SHP77 (cell line): ENCODE measurements at places on chromosomes 6 and 20.

DNA sequence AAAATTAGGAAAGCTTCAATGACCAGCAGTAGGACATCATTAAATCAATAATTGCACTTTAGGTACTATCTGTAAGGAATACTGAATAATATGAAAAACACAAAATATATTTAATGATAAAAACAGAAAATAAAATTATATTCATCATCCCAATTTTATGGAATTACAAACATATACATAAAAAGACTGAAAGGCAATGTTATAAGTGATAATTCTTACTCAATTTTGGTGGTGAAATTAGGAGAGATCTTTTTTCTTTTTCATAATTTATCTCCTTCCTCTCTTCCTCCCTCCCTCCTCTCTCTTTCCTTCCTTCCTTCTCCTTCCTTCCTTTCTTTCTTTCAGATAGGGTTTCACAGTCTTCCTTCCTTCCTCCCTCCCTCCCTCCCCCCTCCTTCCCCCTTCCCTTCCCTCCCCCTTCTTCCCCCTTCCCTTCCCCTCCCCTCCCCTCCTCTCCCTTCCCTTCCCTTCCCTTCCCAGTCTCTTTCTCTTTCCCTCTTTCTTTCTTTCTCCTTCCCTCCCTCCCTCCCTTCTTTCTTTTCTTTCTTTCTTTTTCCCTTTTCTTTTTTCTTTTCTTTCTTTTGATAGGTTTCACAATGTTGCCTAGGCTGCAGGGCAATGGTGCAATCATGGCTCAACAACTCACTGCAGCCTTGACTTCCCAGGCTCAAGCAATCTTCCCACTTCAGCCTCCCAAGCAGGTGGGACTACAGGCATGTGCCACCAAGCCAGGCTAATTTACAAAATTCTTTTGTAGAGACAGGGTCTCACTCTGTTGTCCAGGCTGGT lies 36.8 kb downstream of the RSPH3 start:
- DNase-seq, result no peak

- DNase-seq, result no peak
Measured at GRCh38 chr6:21128601-21129000, 464.9 kb upstream of the SOX4 start.

- DNase-seq, result no peak
Measured at GRCh38 chr20:41230136-41230535, 87.4 kb downstream of the ZHX3 start.

- peak; percentile 51 for DNase-seq
Measured at GRCh38 chr6:6724539-6725467, 136.3 kb downstream of the LY86 start.

- no peak for DNase-seq
Measured at GRCh38 chr6:108799354-108799717, 48.9 kb upstream of the ARMC2 start.

- no peak for DNase-seq
Measured at GRCh38 chr20:33070111-33071053, 9.1 kb upstream of the BPIFB4 start.

- DNase-seq, result no peak
Measured at GRCh38 chr20:49187330-49187850, 744 bp downstream of the STAU1 start.

GRCh38 chr6:25341923-25342619 lies 62.9 kb downstream of the CARMIL1 start:
- no peak for DNase-seq

GRCh38 chr20:63008541-63009044 lies 1.8 kb upstream of the BHLHE23 start:
- no peak for DNase-seq

- DNase-seq, result no peak
Measured at GRCh38 chr20:19141998-19142397, 70.4 kb upstream of the SLC24A3 start.

DNA sequence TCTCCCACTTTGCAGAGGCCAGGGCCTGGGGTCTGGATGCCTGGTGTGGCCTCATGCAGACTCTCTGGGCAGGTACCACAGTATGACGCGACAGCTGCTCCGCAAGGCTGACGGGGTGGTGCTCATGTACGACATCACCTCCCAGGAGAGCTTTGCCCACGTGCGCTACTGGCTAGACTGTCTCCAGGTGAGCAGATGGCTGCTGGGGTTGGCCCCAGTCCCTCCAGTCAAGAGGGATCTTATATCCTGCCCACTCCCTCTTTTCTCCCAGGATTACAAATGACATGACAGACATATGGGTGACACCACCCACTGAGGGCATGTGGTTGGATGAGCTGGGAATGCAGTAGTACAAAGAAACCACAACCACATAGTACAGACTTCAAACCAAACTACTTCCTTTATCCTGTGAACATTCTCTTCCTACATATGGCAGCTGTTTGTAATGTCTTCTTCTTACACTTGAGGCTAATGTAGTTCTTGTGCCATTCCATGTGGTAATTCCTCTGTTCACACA lies 29.9 kb downstream of the RAB44 start:
- DNase-seq, result no peak

- no peak for DNase-seq
Measured at GRCh38 chr6:32298632-32299336, 72.9 kb downstream of the TSBP1 start.

DNA sequence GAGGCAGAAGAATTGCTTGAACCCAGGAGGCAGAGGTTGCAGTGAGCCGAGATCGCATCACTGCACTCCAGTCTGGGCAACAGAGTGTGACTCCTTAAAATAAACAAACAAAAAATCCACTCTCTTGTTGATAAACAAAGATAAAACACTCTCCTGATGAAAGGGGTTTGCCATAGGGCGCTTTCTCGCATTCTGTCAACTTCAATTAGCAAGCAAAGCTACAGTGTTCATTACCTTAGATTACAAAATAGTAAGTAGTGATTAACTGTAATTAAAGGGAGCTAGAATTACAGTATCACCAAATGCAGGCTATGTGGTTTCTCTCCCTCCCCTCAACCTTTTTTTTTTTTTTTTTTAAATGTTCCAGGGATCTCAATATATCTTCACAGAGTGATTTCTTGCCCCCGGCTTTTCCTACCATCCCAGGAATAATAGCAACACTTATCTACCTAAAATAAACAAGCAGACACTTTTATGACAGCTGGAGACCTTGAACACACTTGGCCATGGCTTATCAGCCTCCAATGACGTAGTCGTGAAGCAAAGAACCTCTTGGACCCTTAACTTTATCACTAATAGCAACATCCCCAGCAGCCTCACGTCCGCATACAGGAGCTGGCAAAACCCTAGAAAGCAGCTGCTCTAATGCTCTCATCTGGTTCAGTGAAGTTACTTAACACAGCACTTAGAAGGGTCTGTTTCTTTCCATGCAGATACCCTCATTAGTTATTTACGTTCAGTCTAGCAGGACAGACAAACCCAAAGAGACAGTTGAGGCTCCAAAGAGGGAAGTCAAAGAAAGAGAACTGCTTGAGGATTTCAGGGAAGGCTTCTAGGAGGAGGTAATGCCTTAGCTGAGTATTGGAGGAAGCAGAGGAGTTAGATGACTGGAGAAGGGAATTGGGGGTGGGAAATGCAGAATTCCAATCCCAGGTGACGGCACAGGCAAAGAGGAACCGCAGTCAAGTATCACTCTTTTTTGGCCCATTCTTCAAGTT lies 37.9 kb upstream of the NEDD9 start:
- no peak for DNase-seq

DNA sequence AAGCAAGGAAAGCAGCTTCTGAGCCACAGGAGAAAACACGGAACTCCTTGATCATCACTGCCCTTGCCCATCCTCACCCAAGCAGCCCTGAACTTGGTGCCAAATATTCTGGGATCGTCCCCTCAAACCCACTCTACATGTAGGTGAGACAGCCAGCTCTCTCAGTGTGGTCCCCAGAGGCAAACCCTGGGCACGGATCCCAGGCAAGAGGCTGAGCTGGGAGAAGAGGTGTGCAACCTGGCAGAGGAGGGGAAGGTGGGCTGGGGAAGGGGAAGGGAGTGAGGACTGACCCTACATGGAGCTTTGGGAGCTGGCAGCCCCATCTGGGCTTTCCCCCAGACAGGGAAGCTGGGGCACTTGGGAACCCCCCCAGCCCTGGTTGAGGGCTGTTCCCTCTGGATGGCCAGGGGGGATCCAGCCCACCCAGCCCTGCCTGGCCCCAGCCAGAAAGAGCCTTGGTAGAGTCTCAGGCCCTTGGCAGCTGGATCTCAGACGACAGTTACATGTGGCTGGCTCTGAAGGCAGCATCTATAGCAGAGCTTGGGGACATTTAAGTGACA lies 186.2 kb upstream of the CST7 start:
- no peak for DNase-seq

- peak; percentile 35 for DNase-seq
Measured at GRCh38 chr6:20212392-20213111, at the start of gene MBOAT1. Gene MBOAT1 (minus strand): TSS chr6:20212469. CDS start chr6:20212234, 235 bp downstream.

GRCh38 chr6:95599706-95600105 lies 22.4 kb downstream of the MANEA start:
- no peak for DNase-seq

GRCh38 chr6:21846541-21847451 lies 253.2 kb downstream of the SOX4 start:
- DNase-seq, result peak; percentile 98

DNA sequence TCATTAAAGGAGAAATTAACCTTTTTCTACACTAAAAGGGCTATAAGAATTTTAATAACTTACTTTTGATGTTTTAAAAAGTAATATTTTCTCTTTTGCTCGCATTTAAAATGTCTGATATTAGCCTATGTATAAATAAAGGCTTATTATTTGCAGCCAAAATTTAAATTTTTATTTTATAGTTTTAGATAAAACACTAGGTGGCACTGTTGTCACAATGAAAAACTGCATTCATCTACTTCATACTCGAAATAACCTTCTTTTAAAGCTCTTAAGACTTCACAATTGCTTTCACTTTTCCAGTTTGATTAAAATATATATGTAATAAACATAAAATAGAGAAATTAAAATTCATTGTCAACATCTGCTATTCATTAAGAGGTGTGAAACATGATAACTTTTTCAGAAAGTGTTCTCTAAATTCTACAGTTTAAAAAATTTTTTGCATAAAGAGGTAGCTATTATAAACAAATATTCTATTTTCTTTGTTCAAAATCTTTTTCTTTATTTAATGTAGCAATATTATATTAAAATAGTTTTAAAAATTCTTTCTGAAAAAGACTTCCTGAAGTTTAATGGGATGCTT lies 78.8 kb upstream of the DEFB112 start:
- peak; percentile 3 for DNase-seq

- no peak for DNase-seq
Measured at GRCh38 chr6:82277686-82278085, 30.1 kb upstream of the IBTK start.

DNA sequence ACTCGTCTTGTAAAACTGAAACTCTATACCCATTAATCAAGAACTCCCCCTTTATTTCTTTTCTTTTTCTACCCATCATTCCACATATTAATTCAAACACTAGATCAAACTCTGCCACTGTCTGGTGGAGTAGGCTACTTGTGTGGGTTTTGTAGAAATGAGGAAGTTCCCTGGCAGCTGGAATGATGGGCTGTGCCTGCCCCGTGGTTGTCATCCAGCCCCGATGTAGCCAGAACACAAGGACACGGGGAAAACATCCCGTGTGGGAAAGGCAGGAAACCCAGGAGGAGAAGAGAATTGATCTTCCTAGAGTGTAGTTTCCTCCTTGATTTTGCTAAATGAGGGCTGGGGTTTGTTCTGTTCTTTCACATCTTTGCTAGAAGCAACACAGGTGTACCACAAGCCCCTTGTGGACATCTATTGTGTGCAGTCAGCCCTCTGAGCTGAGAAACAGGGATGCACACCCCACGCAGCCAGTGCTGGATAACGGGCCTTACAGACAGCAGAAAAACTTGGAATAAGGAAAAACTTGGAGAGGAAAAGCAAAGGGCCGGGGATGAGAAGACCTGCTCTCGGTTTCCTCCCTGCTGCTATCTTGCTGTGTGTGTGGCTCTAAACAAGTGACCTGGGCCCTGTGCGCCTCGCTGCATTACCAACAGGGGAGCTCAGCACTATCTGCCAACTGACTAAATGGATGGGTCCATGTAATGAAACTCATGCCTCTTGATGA lies 88.0 kb downstream of the SCML4 start:
- no peak for DNase-seq

DNA sequence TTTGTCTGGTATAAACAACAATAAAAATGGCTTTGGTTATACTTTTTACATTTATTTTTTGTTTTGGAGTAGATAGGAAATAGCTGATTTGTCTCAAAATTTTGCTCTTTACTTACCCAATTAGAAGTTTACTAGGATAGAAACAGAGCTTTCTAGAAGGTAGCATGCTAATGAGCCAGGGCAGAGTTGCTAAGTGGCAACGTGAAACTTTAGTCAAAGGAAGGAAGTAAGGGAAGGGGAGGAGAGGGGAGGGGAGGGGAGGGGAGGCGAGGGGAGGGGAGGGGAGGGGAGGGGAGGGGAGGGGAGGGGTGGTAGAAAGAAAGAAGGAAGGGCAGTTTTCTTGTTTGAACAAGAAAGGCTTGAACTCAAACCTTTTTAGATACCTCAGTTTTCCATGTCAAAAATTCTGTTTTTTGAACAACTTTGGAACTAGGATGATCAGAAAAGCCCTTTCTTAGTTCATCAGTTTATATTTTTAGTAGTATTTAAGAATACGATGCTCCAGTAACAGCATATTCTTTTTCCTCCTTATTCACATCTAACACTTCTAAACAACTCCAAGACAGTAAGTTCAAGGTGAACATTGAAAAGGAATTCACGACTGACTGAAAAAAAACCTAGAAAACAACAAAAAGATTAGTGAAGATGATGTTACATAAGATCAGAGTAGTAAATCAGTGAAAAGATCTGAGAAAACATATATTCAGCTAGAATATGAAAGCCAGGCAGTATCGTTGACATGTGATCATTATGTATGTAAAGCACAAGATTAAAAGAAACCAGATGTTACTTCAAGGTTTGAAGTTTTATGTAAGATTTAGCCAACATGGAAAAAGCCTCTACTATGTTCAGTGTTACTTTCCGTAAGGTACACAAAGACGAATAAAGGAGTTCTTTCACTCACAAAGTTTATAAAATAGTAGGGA lies 263.4 kb downstream of the ARHGAP18 start:
- DNase-seq, result no peak

DNA sequence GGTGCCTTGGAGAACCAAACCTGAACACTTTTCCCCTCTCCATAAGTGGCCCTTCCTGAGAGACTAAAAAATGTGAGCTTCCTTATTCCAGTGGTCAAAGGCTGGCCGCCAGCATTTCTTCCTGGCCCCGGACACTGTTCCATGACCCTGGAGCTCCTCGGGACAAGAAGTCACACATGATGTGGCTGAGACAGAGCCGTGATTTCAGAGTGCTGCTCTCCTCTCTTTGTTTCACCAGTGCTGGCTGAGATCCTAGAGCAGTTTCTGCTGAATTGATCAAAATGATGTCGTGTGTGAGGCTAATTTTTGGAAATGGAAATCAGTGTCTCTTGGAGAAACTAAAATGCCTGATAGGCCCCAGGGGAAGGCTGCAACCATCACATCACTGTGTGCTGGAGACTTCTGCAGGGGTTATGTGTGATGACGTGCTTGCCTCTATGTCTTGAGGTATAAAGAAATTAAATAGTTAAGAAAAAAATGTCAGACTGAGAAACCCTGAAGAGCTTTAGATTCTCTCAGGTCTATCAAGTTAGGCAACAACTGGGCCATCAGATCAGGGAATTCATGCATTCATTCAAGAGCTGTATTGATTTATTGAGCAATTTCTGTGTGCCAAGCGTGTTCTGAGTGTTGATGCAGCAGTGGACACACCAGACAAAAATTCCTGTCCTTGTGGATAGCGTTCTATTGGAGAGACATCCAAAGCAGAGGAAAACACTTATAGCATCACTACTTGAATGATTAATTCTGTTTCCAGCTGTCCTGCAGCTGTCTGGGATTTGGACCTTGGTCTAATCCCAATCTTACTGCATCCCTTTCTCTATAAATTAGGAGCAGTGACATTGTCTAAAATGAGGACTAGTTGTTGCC lies 72.7 kb upstream of the CCN6 start:
- DNase-seq, result no peak
